ENCODE measurements at places on chromosomes 2 and 18. TPM values are rescaled to one million over a fixed set of nuclear protein-coding genes. Genes with fewer than 3 reads are reported as not detected.

The FRZB gene
- total RNA-seq, result 1.3 TPM

The CD302 gene
- 21.9 TPM for total RNA-seq

The EFEMP1 gene
- total RNA-seq, result 75.9 TPM

The HOXD8 gene
- total RNA-seq, result 0.16 TPM

The STON1 gene
- total RNA-seq, result 8.0 TPM

The CCBE1 gene
- total RNA-seq, result 3.6 TPM

The AQP12A gene
- total RNA-seq, result not detected

The PRKAG3 gene
- not detected for total RNA-seq

The C1QL2 gene
- total RNA-seq, result not detected

The ATAD2B gene
- 6.9 TPM for total RNA-seq
